ENCODE measurements at places on chromosomes 1 and 21. TPM values are rescaled to one million over a fixed set of nuclear protein-coding genes. Genes with fewer than 3 reads are reported as not detected.

- no peak overlapping the region for H3K27ac ChIP-seq
- no peaks in the 10 kb centered on the region for H3K36me3 ChIP-seq
- DNase-seq, result no peak
- no peaks in the 10 kb centered on the region for H3K27me3 ChIP-seq
- no peak overlapping the region for H3K4me3 ChIP-seq
Observed at GRCh38 chr21:35350965-35351364, 301.9 kb upstream of the RUNX1 start.

ETV3L gene
- not detected for total RNA-seq

- H3K27ac ChIP-seq, result no peak overlapping the region
- H3K36me3 ChIP-seq, result no peaks in the 10 kb centered on the region
- H3K4me3 ChIP-seq, result no peak overlapping the region
- H3K4me1 ChIP-seq, result no peaks in the 10 kb centered on the region
- DNase-seq, result no peak
Observed at GRCh38 chr1:180136331-180136967, 18.2 kb upstream of the QSOX1 start.

DNA sequence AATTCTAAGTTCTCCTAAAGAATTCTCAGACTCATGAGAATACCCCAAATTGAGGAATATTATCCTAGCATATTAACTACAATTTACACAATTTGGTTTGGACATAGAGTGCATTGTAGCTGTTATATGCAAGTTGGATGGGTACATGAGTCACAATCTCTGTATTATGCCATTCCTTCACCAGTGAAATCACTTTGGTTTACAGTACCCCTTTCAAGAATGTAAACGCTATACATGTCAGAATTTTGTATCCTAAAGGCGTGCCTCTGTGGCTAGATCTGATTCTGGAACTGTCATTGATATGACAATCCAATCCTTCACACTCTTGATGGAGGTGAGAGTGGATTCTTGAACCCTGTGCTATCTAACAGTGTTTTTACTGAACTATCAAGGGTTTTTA is 6.7 kb upstream of the IL10RB start:
- H3K27ac ChIP-seq, result no peak overlapping the region
- H3K27me3 ChIP-seq, result no peaks in the 10 kb centered on the region
- H3K4me3 ChIP-seq, result no peak overlapping the region

DNA sequence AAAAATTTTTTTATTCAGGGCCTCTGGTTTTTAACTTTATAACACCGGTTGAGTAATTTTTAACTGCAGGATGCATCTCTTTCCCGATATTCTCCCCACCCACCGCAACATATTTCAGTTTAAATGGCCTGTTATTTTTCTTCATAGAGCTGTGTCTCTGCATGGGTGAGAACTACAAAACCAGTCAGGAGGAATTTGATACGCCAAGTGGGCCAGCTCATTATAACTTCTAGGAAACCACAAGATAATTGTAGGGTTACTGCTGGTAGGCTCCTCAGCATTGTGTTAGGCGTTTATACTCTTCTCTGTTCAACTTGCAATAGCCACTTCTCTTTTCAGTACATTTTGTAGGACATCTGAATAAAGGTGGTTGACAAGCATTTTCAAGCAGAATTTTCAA is 169.7 kb downstream of the PBX1 start:
- H3K27ac ChIP-seq, result no peak overlapping the region
- H3K4me3 ChIP-seq, result no peak overlapping the region
- no peaks in the 10 kb centered on the region for H3K36me3 ChIP-seq
- peak; percentile 66 for DNase-seq
- H3K27me3 ChIP-seq, result no peaks in the 10 kb centered on the region

DNA sequence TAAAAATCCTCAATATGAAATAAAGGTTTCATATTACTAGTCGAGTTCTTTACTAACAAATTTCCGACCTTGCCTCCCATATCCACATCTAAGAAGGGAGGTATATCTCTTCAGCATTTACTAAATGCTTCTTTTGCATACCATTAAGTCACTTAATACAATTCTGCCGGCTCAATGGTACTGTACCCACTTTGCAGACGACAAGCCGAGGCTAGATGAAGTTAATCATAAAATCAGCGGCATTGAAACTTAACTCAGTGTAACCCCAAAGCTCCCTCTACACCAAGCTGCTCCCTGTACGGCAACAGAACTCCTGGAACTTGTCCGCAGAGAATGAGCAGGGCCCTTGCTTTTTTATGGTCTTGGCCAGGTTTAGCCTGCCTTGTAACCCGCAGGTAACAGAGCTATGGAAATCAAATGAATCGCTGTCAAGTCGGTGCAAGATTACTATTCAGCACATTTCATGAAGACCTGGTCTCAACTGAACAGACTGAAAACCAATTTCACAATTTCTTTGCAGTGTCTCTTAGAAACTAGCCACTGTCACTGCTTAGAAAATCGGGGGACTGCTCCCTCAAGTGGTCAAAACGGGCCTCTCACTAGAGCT is 738 bp downstream of the INTS7 start:
- H3K36me3 ChIP-seq, result peaks cover 12% of the 10 kb centered on the region
- peak overlapping the region; percentile 75 for H3K4me3 ChIP-seq
- DNase-seq, result no peak
- H3K27ac ChIP-seq, result peak overlapping the region; percentile 91
- H3K4me1 ChIP-seq, result peaks cover 32% of the 10 kb centered on the region
- no peaks in the 10 kb centered on the region for H3K27me3 ChIP-seq

TSSK3 gene
- total RNA-seq, result 3.9 TPM

CLCN6 gene
- 42.0 TPM for total RNA-seq

DNA sequence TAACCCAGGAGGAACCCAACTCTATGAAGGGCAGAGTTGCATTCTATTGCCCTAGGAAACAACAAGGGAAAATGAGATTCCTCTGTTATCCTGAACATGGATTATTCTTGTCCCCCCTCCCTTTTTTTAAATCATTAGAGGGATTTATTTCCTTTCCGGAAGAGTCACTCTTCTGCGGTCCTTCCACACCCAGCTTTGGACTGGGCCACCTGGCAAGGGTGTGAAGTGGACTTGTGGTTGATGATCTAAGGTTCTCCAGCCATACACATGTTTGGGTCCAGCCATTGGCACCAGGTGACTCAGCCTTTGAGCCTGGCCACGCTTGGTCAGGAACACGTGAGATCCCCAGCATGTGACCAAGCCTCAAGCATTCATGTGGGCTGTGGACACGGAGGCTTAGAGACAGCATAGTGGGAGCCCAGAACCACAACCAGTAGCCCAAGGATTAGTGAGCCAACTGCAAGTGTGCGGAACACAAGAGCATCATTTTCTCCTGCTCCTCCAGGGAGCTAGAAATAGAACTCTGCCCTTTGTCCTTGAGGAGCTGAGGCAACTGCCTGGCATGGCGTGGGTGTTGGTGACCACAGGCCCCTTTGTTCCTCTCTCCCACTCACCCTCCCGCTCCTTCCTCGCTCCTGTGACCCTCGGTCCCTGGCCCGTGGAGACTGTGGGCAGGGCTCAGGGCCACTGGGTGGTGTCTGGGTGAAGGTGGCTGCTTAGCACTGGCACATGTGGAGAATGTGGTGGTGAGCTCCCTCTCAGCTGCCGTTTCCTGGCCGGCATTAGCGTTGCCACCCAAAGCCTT is 50.1 kb downstream of the NENF start:
- H3K36me3 ChIP-seq, result no peaks in the 10 kb centered on the region
- no peaks in the 10 kb centered on the region for H3K27me3 ChIP-seq
- no peaks in the 10 kb centered on the region for H3K4me1 ChIP-seq
- DNase-seq, result no peak
- H3K27ac ChIP-seq, result no peak overlapping the region

ATP6V1G3 gene
- 0.71 TPM for total RNA-seq

GRCh38 chr21:36120304-36120888 is 14.5 kb upstream of the CBR3 start:
- no peak for DNase-seq
- H3K27me3 ChIP-seq, result no peaks in the 10 kb centered on the region
- no peak overlapping the region for H3K27ac ChIP-seq
- no peaks in the 10 kb centered on the region for H3K36me3 ChIP-seq

AMY1B gene
- total RNA-seq, result not detected

GRCh38 chr1:183958958-183959357 is 78.6 kb downstream of the COLGALT2 start:
- H3K27me3 ChIP-seq, result no peaks in the 10 kb centered on the region
- no peak for DNase-seq
- no peak overlapping the region for H3K27ac ChIP-seq
